ENCODE measurements at places on chromosomes 7 and 10.

DNA sequence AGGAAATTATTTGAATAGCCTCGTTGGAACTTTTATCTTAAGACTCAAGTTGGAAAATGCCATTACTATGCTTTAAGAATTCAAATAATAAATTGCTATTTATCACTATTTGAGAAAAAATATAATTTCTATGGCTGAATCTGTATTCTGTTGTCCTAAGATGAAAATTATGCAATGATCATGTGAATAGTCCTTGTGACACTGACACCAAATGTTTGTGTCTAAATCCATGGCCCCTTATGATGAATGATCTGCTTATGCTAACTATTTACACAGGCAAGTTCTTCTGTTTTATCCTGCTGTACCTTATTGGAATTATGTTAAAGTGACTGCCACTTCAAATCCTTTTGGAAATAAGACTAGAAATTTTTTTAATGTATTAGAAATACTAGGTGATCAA lies 208.7 kb downstream of the DOCK4 start:
- no peak for DNase-seq

DNA sequence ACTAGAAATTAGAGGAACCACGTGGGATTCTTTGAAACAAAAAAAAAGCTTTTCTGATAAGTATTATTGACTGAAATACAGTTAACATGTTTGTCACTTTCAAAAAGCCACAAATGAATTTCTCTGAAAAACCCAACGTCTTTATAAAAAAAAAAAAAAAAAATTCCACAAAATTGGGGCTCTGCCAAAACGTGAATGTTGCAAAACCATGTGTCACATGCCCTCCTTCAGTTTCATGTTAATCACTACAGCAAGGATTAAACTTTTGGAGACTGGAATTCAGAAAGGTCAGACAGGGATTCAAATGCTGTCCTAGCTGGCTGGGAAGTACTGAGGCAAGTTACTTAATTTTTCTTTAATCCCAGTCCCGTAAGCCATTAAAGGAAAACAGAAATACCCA lies 278.0 kb upstream of the KLF14 start:
- no peak for DNase-seq

- no peak for DNase-seq
These were observed 29.1 kb upstream of the FAM107B start for GRCh38 chr10:14803827-14804226.

GRCh38 chr7:159015454-159016410 lies 128.9 kb downstream of the VIPR2 start:
- DNase-seq = no peak

DNA sequence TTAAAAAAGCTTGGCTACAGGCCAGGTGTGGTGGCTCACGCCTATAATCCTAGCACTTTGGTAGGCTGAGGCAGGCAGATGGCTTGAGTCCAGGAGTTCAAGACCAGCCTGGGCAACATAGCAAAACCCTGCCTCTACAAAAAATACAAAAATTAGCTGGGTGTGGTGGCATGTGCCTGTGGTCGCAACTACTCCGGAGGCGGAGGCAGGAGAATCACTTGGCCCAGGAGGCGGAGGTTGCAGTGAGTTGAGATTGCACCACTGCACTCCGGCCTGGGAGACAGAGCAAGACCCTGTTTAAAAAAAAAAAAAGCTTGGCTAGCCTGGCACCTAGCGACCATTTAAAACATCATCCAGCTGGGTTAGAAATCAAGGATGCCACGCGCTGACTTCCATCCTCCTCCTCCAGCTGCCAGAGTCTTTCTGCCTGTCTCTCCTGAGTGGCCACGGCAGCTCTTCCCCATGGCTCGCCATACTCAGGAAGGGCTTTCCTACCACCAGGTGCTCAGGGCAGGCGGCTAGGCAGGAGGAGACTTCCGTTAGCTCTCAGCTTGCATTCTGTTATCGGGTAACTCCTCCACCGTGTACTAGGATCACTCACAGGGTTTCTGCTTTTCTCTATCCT lies 45.0 kb downstream of the DENND2A start:
- DNase-seq = no peak

DNA sequence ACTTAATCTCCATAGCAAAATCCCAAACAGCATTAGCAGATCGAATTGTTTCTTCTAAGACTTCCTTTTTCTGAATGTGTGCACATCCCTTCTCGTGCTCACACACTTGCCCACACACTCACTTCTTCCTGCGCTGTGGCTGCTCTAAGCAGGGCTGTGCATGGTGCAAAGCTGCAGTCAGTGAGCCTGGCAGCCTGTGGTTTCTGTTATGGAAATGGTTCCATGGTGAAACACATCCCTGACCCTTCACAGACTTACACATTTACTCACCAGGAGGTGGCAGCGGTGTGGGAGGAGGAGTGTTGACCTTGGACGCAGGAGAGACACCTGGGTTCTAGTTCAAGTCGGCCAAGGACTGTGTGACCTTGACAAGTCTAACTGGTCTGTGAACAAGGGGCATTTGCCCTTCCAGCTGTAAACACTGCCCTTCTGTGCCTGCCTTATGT lies 24.9 kb downstream of the MTURN start:
- DNase-seq = no peak

DNA sequence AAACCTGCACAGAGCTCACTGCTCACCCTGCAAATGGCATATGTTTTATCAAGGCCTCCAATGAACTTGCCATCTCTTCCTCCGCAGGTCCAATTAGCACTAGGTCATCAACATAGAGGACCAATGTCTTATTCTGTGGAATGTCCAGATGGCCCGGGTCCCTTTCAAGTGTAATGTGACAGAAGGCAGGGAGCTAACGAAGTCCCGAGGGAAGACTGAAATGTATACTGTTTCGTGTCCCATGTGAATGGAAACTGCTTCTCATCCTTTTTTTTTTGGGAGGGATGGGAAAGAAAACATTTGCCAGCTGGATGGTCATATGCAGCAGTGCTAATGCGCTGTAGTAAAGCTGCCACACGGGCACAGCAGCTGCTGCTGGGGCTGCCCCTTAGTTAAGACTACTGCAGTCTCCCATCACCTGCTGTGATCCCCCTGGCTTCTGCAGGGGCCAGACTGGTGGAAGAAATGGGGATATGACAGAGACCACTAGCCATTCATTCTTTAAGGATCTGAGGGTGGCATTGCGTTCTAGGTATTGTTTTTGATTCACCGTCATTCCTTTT lies 61.7 kb upstream of the CCNY start:
- DNase-seq = no peak

- DNase-seq = peak; percentile 58
These were observed 44.8 kb downstream of the PDIA4 start for GRCh38 chr7:148983200-148984146.

- no peak for DNase-seq
These were observed 232.2 kb downstream of the CRPPA start for GRCh38 chr7:16189026-16189715.

DNA sequence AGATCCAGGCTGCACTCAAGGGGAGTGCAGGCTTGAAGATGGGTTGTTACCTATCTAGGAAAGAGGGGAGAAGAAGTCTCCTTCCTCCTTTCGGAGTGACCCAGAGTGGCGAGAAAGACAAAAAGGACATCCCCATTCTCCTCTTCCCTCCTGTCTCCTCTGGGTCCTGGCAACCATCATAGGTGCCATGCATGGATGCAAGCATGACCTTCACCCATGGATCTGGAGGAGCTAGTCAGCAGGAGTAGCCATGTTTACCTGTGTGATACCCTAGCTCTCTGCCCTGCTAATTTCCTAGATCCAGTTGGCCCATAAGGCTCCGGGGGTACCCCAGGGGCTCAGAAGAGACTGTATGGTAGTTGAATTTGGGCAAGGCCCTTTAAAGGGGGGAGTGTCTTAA lies 17.2 kb upstream of the CROT start:
- no peak for DNase-seq

DNA sequence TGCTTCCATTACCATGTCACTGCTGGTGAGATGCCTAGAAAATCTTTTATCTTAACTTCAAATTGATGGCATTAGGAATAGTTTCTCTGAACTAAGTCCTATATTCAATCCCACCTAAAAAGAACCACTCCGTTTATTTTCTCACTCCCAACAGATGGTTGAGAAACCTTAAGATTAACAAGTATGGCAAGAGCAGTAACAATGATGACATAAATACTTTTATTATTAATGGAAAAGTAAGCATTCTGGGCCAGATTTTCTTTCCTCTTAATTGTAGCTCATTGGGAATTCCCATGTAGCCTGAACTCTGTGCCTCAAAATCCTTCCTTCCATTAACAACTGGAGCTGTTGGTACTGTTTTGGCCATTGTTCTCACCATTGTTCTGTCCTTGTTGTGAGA lies 21.1 kb upstream of the FAM13C start:
- DNase-seq = no peak

GRCh38 chr10:83965473-83965872 lies 173.8 kb upstream of the GHITM start:
- no peak for DNase-seq

- DNase-seq = no peak
These were observed 25.2 kb upstream of the PLXDC2 start for GRCh38 chr10:19791032-19791431.

All from activated CD4-positive, CD25-positive, alpha-beta regulatory T cell treated with anti-CD3 and anti-CD28 coated beads, Interleukin-2, amount 50 U/mL, for 72 hours (primary cell).